ENCODE measurements at places on chromosomes 3 and 15.

GRCh38 chr15:24269166-24269571, 406.4 kb upstream of the NPAP1 start:
- DNase-seq = no peak

GRCh38 chr3:58013973-58014649, 5.9 kb downstream of the FLNB start:
- no peak for DNase-seq

GRCh38 chr3:197029511-197030167, at the start of gene MELTF:
Gene MELTF, minus strand, starts transcription at chr3:197029817. Its CDS starts 115 bp downstream, at chr3:197029702.
- peak; percentile 67 for DNase-seq

DNA sequence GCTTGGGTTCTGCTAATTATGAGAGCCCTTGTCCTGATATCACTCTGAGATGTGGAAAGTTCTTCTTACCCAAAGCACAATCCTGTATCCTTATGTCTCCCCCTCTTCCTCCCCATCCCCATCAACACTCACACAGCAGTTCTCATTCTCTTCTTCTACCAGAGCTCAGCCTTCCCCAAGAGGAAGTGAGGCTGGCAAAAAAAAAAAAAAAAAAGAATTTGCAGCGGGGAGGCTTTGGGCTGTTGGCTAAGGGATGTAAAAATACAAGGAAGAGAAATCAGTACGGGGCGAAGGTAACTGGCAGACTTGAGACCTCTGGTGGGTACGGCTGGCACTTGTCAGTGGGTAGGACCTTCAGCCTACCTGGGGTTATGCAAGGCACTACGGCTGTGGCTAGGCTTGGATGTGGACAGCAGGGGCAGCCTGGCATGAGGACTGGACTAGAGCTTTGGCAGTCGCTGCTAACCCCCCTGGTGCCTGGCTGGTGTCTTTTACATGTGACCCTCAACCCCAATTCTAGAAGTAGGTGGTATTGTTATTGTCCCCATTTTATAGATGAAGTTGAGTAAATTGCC, 5.4 kb downstream of the VIPR1 start:
- no peak for DNase-seq

DNA sequence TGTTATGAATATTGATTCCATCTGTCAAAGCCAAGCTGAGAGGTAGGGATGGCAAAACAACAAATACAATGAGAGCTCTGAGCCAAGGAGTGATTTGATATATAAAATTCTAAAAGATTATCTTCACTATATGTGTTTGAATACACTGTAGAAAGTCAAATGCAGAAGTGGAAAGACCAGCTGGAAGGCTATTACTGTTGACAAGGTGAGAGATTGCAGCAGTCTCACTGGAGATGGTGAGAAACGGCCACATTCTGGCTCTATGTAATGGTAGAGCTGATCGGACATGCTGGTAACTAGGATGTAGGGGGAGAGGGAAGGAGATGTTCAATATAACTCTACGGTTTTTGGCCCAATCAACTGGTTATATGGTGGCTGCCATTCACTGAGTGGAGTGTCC, 434.2 kb upstream of the SUCLG2 start:
- no peak for DNase-seq

- no peak for DNase-seq
These were observed 91.6 kb downstream of the SRGAP3 start for GRCh38 chr3:9157651-9158362.

GRCh38 chr3:145578471-145578870, 582.5 kb downstream of the PLOD2 start:
- DNase-seq = no peak

DNA sequence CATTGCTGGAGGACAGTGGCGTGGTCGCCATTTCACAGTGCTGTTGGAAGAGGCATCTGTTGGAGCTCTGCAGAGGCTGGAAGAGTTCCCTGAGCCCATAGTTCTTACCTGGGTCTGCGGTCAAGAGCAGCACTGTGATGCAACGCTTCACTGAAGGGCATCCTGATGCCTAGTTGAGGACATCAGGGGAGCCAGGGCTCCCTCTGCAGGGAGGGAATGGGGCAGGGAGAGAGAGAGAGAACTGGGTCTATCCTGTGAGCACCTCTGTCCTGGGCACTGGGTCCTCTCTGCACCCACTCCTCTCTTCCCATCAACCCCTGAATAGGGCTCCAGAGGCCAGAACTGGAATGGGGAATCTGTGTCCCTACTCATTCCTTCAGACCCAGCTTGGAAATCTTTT, 23.9 kb upstream of the MOBP start:
- no peak for DNase-seq

GRCh38 chr15:27095886-27096624, 125.1 kb downstream of the GABRG3 start:
- no peak for DNase-seq

GRCh38 chr3:33488683-33489082, 48.5 kb upstream of the UBP1 start:
- DNase-seq = no peak

DNA sequence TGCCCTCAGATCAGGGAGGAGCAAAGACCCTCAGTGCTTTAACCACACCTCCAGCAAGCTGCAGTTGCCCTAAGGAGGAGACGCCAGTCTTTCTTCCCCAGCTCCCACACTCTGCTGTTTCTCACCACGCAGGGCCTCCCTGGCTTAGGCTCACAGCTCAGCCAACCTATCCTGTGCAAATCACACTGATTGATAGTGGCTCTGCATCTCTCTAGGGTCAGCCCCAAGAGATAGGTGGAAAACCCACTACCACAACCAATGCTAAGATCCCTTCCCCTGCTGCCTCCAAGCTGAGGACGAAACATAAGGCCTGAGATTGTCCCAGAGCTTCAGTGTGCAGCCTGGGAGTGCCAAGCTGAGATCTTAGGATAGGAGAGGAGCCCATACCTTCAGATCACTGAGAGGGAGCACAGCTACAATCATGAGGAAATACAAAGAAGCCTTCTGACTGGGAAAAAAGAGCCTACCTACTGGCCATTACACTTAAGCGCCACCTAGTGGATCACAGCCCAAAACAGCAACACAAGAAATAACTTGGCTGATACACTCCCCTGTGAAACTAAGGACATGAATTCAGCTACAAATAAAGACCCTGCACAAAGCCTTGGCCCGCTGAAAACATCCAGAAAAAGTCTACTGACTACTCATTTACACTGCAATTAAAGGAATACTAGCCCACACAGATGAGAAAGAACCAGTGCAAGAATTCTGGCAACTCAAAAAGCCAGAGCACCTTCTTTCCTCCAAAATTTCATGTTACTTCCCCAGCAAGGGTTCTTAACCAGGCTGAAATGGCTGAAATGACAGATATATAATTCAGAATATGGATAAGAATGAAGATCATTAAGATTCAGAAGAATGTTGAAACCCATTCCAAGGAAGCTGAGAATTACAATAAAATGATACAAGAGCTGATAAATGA, 271.5 kb upstream of the DCBLD2 start:
- no peak for DNase-seq

DNA sequence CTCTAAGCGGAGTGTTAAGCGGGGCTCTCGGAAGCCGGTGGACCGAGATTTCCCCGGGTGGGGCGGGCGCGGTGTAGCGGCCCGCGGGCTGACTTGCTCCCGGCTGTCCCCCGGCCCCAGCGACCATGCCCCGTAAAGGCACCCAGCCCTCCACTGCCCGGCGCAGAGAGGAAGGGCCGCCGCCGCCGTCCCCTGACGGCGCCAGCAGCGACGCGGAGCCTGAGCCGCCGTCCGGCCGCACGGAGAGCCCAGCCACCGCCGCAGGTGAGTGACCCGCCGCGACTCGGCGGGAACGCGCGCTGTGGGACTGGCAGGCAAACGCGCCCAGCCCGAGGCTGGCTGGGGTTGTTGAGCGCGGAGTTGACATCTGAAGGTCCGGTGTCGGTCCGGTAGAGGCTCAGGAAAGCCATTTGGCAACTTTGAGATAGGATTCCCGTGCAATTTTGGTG, 1.3 kb downstream of the SMC4 start:
- DNase-seq = no peak

DNA sequence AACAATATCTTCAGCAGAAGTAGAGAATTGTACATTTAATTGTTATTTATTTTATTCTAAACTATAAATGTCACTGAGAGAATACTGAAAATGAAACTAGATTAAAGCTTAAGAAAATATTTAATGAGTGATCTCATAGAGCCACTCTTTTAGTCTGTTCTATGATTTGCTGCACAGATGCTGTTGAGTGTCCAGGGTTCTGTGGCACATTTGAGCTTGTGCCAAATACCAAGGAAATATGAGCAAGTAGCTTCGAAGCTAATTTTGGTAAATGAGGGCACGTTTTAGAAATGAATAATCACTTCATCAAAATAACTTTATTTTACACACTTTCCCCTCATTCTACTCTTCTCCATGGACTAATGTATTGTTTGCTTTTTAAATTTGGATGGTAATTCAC, 53.6 kb upstream of the THRB start:
- no peak for DNase-seq

- no peak for DNase-seq
These were observed 925.1 kb downstream of the OTOL1 start for GRCh38 chr3:162421721-162422120.

DNA sequence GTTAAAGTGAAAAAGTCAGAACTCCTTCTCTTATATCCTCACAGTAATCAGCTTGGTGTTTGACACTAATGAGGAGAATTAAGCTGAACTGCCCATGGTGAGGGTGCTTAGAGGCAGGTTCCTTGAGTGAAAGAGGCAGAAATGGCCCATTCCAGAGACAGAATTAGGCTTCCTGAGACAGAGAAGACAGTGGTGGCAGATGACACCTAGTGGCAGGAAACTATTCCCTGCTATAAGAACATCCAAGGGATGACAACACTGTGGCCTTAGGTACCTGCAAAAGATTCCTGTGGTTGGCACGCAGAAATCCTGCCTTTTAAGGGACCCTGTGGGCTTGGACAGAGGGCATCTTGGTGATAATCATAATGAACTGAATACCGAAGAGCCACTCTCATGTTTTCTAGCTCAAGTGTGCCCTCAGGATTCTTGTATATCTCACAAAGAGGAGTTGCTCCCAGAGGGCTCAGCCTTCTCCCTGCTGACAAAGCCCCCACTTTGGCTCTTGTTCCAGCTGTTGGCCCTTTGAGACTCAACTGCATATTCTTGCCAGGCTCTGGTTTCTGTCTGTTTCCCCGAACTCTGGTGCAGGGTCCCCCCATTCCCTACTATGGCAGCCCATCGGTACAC, 56.0 kb downstream of the KBTBD12 start:
- DNase-seq = peak; percentile 17

DNA sequence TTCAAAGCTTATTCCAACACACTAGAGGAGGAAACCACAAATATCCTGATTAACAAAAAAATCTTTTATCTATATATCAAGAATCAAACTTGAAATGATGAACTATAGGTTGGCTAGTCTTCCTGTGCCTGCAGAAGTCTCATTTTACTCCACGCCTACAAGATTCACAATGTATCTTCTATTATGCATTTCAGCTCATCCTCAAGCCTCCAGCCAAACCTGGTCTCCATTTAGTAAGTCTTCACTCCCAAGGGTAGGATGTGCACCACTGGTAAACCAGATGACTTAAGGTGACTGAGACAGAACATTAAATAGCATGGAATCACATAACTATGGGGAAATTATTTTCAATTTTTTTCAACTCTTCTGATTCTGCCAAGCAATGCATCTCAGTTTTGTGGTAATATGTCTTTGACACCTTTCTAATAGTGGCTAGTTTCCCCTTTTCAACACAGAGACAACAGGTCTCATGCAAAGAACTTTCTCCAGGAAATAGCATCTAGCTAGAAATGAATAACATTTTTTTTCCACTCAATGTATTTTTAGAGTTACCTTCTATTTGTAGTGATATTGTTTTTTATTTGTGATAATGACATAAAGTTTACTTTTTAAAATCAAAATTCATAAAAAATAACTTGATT, 166.9 kb downstream of the TNIK start:
- no peak for DNase-seq

DNA sequence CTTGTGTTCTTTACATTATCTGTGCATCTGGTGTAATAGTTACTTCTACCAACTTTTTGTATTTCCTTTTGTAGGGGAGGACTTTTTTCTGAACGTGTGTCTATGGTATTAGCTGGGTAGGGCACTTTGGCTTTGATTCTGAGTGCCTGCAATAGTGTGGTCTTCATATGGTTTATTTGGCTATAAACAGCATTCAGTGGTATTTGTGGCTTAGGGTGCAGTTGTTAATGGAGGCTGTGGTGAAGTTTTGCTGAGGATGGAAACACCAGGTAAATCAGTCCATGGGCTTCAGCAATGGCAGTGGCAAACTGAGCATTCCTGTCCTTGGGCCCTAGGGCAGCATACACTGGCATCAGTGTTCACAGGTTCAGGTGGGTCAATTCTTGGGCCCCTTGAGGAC, 230.6 kb upstream of the CTNNB1 start:
- no peak for DNase-seq

DNA sequence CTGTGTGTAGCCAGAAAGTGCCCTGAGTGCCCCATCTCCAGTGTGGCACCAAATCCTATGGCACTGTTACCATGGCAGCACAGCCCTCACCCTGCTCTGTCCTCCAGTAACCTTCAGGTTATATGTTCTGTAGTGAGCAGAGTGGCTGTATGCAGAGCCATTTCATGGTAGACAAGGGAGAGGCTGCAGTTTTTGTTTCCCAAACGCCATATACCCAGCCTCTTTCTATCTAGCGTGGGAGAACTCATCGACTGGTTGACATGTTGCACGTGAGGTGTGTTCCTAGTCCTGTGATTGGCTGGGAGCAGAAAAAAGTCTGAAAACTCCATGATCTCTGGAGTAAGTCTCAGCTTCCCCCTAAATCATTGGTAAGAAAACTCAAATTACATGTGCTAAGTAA, 2.0 kb downstream of the SIDT1 start:
- DNase-seq = peak; percentile 19

GRCh38 chr3:55721716-55722484, 234.8 kb upstream of the WNT5A start:
- DNase-seq = no peak

DNA sequence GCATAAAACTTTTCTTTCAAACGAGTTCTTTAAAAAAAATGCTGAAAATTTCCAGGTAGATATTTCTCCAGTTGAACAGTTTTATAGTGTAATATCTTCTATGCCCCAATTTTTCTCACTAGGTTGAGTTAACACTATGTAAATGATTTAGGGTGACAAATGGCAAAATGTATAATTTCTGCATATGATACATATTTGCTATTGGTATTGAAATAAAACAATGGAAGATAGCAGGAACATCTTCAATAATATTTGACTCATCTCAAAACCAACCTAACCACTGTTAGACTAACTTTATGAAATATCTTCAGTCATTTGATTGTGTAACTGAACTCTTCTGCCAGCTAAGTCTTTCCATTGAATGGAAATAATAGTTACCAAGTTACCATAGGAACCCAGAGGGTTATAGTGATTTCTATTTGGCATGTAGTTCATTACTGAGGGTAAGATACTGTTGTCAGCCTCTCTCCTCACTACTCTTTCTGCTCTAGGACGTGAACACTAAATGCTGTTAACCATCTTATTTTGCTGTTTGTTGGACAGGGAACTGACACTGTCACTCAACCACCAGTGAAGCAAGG, 824.7 kb upstream of the NECTIN3 start:
- no peak for DNase-seq

- no peak for DNase-seq
These were observed 8.8 kb downstream of the TBC1D23 start for GRCh38 chr3:100269410-100270214.
